Femur (tissue), 1 donor: ENCODE measurements at places on chromosomes 5 and 9.

- DNase-seq, result no peak
Measured at GRCh38 chr5:64826541-64826940, 57.8 kb downstream of the CWC27 start.

- DNase-seq, result no peak
Measured at GRCh38 chr9:35029241-35029640, 39.7 kb downstream of the DNAJB5 start.

GRCh38 chr5:132662004-132662401 lies 4.0 kb downstream of the IL13 start:
- no peak for DNase-seq

DNA sequence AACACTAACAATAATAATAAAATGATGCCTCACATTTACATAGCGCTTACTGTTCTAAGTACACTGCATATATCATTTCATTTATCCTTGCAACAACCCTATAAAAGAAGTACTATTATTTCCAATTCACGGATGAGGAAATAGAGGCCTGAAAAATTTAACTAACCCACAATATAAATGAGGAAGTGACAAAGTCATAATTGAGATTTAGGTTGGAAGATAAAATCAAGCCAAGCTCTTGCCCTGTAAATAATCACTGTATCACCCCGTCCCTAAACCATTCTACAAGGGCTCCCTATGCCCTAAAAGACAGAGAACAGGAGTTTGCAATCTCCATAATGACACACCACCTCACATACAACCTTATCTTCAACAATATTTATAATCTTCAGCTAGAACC lies 49.6 kb downstream of the STRBP start:
- DNase-seq, result no peak

- no peak for DNase-seq
Measured at GRCh38 chr9:134127616-134128015, 8.3 kb upstream of the WDR5 start.

DNA sequence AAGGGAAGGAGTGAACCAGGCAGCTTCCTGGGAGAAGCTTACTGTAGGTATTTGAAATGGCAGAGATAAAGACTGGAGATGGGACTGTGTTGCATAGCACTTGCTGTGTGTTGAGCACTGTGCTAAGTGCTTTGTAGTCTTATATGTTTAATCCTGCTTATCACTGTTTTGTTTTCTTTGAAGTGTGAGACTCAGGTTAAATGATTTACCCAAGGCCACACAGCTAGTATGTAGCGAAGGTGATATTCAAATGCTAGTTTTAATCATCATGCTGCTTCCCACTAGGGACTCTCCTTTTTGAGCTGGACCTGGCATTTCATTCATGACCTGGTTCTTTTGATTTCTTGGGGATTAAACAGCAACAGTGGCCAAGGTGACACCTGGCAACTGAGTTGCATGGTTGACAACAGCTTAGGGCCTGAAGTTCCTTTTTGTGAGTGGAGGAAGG lies 35.3 kb upstream of the SPRY4 start:
- DNase-seq, result no peak

- DNase-seq, result no peak
Measured at GRCh38 chr5:88298425-88298824, 29.8 kb upstream of the TMEM161B start.

- no peak for DNase-seq
Measured at GRCh38 chr5:66795682-66796081, 199.5 kb downstream of the MAST4 start.

DNA sequence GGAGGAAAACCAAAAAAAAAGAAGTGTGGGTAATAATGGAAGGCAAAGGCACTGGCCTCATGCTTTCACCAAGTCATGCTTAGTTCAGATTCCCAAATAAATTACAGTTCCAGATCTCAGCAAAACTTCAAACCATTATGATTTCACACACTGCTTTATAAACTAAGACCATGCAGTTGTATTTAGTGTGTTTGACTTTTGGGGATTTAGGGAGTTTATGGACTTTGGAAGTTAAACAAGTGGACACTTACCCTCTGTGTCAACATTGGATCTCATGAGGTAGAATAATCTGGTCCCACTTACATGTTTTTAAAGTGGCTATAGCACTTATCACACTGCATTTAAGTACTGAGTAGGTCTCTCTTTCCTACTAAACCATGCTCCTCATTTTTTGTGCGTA lies 3.7 kb downstream of the DNAJC25 start:
- DNase-seq, result no peak

- DNase-seq, result peak; percentile 55
Measured at GRCh38 chr9:33633636-33634035, 109.6 kb downstream of the ANKRD18B start.

- peak; percentile 83 for DNase-seq
Measured at GRCh38 chr9:72305102-72305546, 59.9 kb downstream of the ZFAND5 start.

GRCh38 chr5:173823721-173824567 lies 64.2 kb upstream of the CPEB4 start:
- no peak for DNase-seq

DNA sequence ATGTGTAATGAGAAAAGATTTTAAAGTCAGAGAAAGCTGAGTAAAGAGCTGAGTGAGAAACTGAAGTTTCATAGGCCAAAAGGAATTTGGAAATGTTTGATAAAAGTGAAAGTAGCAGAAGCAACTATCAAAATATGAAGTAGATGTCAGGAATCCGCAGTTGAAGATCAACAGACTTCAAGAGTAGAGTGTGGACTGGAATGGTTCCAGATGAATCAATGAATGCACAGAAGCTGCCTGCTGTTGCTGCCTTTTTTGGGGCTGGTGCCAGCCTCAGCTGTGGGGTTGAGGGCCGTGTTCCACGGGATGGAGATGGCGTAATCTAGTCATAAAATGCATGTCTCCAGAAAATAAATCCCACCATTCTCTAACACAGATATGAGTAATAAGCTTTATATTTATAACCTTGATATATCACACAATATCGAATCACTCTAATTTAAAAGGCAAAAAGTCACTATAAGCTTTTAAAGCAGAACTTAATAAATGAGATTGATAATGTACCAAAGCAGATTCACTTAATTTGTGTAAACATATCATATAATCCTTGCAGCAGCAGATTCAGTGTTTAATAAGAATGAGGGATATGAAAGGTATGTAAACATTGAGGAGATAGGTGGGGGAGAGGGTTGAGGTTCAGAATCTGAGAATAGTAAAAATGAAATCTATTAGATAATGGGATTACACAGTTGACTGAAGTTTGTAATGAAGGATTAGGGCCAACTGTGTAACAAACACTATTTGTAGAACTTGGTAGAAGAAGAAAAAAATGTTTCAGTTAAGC lies 652.3 kb upstream of the FTMT start:
- DNase-seq, result peak; percentile 37

- DNase-seq, result no peak
Measured at GRCh38 chr5:103476811-103477210, 85.8 kb downstream of the NUDT12 start.

DNA sequence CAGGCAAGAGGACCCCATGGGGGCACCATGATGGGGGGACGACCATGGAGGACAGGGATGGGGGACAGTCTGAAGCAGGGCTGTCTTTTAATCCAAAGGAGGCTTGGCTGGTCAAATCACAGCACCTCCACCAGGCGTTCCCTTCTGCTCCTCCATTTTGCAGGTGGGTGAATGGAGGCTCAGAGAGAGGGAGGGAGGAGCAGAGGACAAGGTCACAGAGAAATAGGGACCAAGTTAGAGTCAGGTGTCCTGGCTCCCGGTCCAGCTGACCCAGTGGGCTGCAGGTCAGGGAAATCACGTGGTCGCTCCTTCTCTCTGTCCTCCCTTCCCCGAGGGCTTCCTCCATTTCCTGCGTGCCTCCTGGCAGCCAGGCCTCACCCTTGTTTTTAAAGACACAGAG lies 156.4 kb upstream of the SMIM23 start:
- DNase-seq, result no peak

- DNase-seq, result no peak
Measured at GRCh38 chr9:123434619-123435240, 78.7 kb downstream of the CRB2 start.

DNA sequence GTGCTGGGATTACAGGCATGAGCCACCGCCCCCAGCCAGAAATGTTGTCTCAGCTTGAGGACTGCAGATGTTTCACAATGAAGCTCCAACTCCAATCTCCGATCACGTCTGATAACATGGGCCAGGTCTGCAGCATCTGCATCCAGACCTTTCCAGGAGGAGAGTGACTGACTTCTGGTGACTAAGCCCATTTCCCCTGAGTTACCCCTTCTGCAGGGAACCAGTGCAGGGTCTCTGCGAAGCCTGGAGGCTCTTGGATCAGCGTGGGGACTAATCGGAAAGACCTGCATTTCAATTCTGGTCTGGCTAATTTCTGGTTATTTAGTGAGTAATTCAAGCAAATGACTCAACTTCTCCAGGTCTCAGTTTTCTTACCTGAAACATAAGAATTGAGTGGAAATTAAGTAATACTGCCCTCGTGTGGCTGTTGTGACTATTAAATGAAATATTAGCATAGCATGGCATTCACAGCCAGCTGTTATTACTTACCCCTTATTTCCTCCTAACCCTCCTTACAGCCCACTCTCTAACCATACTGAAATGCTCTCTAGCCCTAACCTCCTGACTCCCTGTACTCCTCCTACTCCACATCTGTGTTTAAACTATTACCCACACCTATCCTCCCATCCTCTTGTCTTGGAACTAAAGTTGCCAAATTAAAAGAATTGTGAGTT lies 2.2 kb upstream of the GNPDA1 start:
- DNase-seq, result no peak

DNA sequence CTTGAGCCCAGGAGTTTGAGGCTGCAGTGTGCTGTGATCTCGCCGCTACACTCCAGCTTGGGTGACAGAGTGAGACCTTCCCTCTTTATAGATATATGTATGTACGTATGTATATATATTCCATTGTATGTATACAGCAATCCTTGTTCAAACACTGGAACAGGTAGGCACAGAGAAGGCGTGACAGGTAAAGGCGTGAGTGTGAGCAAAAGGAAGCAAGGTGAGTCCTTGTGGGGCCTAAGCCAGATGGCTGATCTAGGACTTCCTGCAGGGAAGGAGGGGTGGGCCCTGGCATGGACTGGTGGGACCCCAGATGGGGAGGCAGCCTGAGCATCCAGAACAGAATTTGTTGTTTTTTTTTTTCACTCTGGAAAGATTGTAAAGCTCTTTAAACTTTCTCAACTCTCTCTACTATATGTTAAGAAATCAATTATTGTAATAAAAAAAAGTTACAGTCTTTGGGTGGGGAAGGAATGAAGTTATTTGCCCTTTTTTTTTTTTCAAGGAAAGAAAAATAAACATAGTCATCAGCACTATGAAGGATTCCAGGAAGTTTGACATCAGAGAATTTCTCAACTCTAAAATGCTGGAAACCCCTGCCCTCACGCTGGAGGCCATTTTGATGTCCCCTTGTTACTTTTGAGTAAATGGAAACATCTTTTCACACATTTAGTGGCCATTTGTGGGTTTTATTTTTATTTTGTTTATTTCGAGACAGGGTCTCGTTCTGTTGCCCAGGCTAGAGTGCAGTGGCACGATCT lies 38.9 kb upstream of the STXBP1 start:
- DNase-seq, result no peak

DNA sequence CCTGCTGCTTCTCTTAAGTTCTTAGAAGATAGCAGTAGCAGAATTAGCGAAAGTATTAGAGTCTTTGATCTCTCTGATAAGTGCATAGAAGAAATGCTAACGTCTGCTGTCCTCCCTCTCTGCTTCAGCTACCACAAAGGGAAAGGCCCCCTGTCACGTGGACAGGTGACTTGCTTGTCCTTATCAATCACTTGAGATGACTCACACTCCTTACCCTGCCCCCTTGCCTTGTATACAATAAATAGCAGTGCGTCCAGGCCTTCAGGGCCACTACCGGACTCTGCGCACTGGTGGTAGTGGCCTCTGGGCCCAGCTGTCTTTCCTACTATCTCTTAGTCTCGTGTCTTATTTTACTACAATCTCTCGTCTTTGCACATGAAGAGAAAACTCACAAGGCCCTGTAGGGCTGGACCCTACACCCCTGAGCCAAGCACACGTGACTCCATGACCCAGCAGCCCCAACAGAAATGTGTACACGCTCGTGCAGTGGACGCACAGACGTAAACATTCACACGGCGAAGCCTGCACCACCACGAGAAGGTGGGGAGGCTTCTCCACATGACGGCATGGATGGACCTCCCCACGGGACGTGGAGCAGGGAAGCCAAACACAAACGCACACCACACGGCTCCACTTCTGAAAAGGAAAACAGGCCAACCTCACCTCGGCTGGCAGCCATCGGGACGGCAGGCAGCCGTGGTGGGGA lies 38.3 kb downstream of the PNPLA7 start:
- no peak for DNase-seq

DNA sequence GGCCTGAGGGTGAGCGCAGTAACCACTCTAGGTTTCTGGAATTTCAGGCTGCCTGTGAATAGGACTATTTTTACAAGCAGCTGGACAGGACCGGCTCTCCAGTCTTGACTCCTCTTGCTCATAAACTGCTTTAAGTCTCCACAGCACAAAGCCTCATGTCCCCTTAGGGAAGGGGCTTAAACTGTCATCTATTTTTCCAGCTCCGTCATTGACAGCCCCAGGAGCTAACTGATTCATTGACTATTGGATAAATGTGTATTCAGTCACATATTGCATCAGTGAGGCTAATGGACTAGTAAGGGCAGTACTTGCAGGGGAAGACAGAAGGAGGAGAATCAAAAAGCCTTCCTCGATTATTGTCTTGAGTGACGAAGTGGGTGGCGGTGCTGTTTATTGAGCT lies 719.4 kb upstream of the ADAMTS16 start:
- no peak for DNase-seq

DNA sequence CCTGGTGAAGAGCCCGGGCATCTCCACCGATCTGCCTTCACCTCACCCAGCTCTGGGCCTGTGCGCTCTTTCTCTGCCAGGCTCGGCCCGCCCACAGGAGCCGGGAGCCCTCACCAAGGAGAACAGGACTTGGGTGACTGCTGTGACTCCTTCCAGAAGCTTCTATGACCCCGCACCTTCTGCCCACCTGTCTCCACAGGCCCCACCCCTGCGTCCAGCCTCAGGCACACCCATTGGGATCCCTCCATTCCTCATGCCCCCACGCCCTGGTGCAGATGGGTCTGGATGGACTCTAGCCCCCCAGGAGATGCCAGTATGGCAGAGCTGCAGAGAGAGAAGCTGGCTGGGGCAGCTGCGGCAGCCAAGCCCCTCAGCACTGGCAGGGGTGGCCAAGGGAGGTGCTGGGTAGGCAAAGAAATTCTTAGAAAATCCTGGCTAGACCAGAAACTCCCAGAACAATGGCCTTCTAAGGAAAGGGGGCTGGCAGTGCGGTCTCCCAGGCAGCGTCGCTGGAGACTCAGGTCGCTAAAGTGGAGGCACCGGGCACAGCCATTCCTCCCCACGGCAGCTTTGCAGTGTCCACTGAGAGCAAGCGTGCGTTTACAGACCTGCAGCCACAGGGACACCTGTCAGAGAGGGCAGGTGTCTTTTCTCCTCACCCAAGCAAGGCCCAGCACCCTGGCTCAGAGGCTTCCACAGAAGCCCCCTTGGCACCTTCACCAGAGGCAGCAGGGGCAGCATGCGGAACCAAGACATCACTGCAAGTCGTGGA lies 17.3 kb downstream of the LPCAT1 start:
- no peak for DNase-seq

- no peak for DNase-seq
Measured at GRCh38 chr5:115389799-115390382, 93.4 kb upstream of the CCDC112 start.

- no peak for DNase-seq
Measured at GRCh38 chr9:95750725-95751519, 124.6 kb upstream of the ERCC6L2 start.
